ENCODE measurements at places on chromosomes 2 and 18. TPM values are rescaled to one million over a fixed set of nuclear protein-coding genes. Genes with fewer than 3 reads are reported as not detected.

TUBA4B gene
- total RNA-seq = not detected

DNA sequence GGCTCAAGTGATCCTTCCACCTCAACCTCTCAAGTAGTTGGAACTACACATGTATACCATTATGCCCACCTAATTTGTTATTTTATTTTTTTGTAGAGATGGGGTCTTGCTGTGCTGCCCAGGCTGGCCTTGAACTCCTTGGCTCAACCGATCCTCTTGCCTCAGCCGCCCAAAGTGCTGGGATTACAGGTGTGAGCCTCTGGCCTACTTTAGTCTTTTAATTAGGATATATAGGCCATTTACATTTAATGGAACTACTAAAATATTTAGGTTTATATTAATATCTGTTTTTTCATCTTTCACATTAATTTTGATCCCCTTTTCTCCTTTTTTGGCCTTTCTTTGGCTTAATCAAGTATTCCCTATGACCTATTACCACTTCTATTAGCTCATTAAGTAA lies 95.7 kb upstream of the OSR1 start:
- no peak for DNase-seq

DNA sequence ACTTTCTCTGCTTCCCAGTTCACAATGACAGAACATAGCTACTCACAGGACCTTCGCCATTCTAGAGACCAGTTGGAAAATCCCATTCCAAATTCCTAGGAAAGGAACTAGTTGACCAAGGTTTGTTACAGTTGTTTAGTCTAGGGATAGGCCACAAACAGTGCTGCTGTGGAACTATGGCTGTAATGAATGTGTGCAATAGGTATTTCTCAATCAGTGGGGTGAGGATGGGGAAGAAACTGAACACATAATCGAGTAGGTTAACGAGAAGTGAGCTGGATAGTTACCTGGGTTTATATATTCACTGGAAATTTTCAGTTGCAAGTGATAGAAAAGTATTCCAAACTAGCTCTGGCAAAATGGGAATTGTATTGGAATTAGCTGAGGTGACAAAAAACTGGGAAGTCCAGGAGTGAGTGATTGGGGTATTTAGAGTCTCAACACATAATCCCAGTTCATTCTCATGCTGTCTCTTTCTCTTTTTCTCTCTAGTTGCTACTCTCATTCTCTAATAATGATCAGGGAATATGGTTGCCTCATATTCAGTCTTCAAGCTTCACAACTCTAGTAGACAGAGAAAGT lies 18.2 kb upstream of the HMSD start:
- no peak for DNase-seq

SLC8A1 gene
- 57.0 TPM for total RNA-seq

HJURP gene
- 22.6 TPM for total RNA-seq

- no peak for DNase-seq
Observed at GRCh38 chr18:70311726-70312125, 22.9 kb downstream of the SOCS6 start.

DNA sequence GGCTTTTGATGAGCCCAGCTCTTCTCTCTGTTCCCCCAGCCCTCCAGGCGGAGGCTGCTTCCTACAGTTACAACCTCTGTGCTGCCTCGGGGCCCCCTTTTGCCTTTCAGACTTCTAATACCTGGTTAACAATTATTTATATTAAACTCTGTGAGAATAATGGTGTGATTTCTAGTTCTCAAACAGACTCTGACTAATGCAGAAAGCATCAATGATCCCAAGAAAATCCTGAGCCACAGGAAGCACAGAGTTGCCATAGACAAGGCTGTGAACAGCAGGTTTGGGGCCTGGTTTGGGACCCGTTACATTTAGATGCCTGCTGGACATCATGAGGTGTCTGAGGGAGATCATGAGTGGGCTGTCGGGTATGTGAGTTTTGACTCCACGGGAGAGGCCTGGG lies 37.4 kb upstream of the MYO3B start:
- peak; percentile 17 for DNase-seq

DNA sequence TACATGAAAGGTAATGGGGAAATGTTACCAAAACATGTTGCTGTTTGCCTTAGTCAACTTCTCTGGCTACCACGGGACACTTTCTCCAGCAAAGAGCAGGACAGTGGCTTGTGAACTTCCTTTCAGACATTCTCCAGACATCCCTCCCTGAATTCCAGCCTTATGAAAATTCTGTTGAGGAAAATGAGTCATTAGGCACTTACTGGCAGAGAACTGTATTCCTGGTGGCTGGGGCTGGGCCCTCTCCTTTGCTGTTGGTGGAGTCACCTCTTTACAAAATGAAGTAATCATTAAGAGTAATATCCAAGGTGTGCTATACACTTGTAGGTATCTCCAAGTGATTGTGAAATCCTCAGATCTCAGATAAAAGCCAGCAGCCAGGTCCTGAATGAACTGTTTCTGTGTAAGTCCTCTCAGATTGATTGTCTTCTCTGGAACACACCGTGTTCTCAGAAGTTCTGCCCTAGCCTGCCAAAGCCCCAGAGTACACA lies 1.3 kb upstream of the FAP start:
- DNase-seq = peak; percentile 93
